ENCODE measurements at places on chromosomes 1 and 21.

- no peak for DNase-seq
Measured at GRCh38 chr1:2644591-2645101, 11.8 kb upstream of the MMEL1 start.

- DNase-seq: no peak
Measured at GRCh38 chr21:43658769-43659135, 536 bp downstream of the HSF2BP start.

- DNase-seq: no peak
Measured at GRCh38 chr1:18279351-18280074, 171.9 kb downstream of the IGSF21 start.

DNA sequence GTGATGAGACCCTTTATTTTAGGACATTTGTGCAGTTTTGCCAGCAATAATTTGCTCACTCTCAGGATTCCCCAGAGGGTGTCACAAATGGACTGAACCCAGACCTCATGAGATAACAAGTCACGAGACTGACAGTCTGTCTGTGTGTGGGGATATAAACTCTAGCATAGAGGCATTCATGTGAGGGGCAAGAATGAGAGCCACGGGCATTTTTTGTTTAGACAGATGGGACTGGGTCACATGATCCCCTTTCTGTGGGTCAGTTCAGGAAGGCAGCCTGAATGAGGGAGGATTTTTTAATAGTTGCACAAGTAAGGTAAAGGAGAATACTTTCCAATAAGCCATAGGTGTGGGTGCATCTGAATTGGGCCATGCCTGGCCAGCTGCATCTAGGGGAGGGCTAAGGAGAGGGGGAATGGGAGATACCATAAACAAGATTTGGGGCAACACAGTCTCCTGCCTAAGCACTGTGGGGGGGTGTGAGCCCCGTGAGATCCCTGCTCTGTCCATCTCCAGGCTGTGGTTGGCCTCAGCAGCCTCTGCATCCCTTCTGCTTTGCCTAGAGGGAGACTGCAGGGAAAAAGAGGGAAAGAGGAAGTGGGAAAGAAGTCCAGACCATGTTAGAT, 66.6 kb downstream of the NAV1 start:
- no peak for DNase-seq

DNA sequence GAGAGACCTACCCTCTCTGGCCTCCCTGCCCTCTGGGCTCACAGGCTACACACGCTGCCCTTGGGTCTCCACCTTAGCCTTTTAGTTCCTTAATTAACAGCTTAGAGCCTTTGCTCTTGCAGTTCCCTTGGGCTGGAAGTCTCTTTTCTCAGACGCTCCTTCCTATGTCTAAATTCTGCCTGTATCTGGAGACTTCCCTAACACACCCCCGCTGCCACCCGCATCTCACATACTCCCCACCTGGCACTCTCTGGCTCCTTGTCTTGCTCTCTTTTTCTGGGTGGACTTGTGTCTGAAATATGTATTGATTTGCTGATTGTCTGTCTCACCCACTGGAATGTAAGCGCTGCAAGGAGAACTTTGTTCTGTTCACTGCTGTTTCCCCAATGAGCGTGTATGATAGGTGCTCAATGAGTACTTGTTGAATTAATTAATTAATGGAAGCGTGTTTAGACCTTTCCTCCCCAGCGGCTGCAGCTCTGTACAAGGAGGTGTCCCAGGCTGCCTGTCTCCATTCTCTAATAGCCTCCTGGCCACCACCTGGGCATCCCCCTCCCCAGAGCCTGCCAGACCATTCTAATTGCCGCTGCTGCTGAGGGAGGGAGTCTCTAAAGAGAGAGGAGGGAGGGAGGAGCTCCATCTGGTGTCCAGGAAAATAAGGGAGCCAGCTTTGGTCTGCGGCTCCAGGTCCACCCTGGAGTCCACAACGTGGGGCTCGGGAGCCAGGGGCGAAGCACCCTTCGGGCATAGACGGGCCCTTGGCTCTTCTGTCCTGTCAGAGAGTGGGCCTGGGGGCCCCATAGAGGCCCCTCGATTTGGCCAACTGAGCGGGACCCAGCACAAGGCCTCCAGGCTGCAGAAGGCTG, 95.4 kb downstream of the RNF220 start:
- no peak for DNase-seq

- DNase-seq: no peak
Measured at GRCh38 chr1:201291916-201292315, 8.6 kb downstream of the PKP1 start.

DNA sequence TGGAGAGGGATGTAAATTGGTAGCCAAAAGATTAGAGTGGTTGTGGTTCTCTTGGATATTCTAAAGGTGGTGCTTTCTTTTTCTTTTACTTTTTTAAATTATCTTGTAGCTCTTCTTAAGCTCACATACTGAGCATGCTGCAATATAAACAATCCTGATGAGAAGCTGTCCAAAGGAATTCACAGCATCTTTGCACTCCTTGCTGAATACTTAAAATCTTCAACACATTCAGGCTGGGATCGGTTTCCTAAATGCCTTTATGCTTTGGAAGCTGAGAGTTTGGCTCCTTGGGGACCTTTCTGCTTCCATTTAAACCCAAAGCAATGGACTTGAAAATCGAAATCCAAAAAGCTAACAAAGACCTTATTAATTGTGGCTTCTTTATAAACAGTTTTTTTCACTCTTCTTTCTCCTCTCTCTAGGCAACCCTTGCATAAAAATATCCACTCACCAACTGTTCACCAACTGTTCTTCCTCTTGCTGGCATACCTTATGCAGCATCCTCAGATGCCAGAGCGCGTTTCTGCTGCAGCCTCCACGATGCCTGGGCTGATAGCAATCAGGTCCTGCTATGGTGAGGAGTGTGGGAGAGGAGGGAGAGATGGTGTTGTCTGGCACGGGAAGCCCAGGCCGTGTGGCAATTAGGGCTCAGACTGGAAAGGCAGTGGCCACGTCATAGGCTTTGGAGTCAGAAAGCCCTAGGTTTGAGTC, 535.8 kb upstream of the DAB1 start:
- DNase-seq: no peak

- DNase-seq: no peak
Measured at GRCh38 chr1:31413405-31414001, 490 bp downstream of the SERINC2 start.

- no peak for DNase-seq
Measured at GRCh38 chr1:241411056-241411775, 54.2 kb upstream of the RGS7 start.

DNA sequence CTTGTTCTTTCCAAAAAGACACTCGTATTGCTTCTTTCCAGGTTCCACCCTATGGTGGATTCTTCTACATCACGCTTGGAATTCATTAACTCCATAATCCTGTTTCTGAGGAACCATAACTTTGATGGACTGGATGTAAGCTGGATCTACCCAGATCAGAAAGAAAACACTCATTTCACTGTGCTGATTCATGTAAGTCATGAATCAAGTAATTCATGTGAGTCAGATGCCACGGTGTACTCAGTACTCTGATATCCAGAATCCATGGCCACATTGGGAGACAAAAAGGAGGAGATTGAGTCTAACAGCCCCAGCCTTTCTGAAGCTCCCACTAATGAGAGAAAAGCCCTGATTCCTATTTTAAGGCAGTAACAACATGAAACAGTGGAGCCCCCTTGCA, 7.4 kb downstream of the CHI3L2 start:
- DNase-seq: no peak

- DNase-seq: no peak
Measured at GRCh38 chr1:5956022-5956830, 36.0 kb downstream of the NPHP4 start.

DNA sequence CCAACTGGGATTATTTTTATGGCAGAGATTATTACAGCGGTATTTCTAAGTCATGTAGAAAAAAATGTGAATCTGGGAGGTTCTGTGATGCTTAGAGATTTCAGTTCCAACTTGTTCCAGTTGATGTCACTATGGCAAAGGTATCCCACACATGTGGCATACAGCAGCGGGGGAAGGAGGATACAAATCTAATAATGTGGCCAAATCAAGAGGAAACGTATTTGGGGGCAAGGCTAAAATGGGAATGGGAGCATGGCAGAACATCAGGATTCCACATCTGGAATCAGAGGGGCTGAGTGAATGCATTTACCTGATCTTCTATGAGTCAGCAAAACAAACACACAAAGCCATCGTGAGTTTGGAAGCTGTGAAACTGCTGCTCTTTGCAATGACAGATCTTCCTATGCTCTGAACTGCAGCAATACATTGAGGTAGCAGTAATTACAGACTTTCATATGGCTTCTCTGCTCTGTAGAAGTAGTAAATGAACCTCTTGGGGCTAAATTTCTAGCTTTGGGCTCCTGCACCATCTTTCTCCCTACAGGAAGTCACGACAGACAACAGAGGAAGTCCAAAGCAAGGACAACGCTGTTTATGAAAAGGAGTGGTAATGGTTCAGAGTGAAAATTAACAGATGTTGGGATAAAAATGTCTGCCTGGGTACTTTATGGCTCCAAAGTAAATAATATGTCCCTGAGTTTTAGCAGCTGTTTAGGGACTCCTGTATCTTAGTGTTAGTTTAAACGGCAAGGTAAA, 55.5 kb downstream of the GABPA start:
- DNase-seq: no peak

- DNase-seq: no peak
Measured at GRCh38 chr1:23210963-23211362, 6.3 kb downstream of the HTR1D start.

GRCh38 chr1:59779949-59780348, 34.8 kb upstream of the HOOK1 start:
- no peak for DNase-seq

GRCh38 chr21:36783612-36784374, 84.9 kb downstream of the SIM2 start:
- DNase-seq: no peak

DNA sequence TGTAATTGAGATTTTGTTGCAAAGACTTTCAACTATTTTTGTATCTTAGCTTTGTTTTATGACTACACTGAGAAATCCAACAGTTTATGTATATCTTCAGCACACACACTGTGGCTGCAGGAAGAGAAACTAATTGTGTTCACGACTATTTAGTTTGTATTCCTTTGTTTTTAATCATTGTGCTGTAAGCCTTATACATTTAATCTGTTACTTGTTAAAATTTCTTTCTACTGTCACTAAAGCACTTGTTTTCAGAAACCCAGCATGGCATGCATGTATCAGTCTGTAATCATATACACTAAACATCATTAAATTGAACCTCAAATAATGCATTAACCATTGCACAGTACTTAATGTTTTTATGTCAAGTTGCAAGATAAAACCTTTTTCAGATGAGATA, 656 bp downstream of the ANGPTL1 start:
- DNase-seq: no peak

DNA sequence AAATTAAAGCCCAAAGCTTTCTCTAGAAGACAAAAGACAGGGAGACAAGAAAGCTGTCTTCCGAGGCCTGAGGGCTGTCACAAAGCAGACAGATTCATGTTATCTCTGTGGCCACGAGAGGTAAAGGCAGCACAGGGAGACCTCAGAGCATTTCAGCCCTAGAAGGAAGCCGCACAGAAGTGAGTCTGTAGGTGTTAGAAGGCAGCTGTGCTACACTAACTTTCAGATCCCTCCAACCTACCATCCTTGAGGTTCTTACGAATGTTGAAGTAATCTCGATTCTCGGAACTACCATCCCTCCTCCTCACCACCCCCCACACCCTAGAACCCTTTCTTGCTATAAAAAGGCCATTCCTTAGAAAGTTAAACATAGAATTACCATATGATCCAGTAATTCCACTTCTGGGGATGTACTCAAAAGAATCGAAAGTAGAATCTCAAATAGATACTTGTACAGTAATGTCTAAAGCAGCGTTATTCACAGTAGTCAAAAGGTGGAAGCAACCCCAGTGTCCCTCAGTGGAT, 21.5 kb upstream of the LYST start:
- DNase-seq: no peak

GRCh38 chr1:34833711-34834110, 25.8 kb downstream of the SMIM12 start:
- DNase-seq: no peak

DNA sequence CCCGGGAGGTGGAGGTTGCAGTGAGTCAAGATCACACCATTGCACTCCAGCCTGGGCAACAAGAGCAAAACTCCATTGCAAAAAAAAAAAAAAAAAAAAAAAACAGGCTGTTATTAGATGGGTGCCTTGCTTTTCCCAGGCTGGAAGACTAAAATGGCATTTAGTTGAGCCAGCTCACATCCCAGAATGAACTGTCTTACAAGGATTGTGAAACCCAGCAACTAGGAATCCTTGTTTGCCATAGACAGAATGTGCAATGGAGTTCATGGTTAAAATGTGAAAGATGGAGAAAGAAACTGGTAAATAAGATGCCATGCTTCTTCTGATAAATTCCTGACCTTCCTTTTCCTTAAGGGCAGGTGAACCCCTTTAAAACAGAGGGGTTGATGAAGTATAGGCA, 215.8 kb upstream of the GREM2 start:
- no peak for DNase-seq

DNA sequence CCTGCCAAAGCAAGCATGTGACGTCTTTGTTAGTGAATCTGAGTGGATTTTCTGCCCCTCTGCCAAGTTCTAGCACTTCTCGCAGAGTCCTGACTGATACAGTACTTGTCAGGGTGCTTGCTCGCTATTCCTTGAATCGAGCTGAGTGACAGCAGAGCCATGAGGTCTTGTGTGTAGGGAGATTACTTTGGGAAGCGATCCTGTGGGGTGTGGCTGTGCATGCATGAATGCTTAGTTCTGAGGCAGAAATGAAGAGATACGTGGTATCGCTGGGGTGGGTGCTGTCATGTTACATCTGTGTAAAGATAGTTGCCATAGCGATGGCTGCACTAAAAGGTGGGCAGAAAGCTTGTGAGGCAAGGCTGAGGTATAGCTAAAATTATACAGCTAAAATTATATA, 19.3 kb upstream of the DNAJC28 start:
- DNase-seq: no peak

- DNase-seq: no peak
Measured at GRCh38 chr1:119733754-119734153, 22.0 kb downstream of the PHGDH start.

DNA sequence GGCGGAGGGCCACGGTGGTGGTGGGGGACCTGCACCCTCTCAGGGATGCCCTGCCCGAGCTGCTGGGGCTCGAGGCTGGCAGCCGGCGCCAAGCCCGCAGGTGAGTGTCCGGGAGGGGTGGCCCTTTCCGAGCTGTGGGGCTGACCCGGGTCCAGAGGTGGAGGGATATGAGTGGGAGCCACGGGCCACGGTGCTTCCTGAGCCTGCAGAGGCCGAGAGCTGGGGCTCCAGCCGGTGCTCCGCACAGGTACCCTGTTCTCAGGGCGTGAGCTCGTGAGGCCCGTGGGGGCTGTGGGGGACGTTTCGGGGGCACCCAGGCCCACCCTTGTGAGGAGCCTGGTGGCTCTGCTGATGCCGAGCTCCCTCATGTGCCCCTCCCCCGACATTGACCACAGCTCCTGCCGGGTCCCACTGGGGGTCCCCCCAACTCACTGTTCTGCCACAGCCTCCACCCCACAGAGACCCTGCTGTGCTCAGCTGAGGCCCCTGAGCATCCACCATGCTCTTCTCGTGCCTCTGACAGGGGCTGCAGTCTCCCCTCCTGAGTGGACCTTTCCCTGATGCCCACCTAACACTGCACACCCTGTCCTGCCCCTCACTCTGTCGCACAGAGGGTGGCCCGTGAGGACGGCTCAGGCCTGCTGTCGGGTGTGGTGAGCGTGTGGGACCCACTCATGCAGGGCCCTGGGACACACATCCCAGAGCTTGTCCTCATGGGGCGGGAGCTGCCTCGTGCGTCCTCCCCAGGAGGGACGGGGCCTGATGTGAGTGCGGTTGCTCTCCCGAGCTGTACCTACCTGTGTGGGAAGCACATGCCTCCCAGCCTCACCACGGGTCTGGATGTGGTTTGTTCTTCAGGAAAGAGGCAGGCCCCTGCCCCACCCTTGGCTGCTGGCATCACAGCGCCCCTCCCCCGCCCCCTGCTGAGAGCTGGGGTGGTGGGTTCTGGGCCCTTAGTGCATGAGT, 27.5 kb downstream of the SLX9 start:
- no peak for DNase-seq

- DNase-seq: no peak
Measured at GRCh38 chr1:206506405-206507283, 687 bp upstream of the RASSF5 start.
